ENCODE measurements at places on chromosomes 5 and 9. TPM values are rescaled to one million over a fixed set of nuclear protein-coding genes. Genes with fewer than 3 reads are reported as not detected.
A peak's percentile ranks its signal among the peaks of the same experiment; 100 is the strongest.

GRCh38 chr5:172939611-172940267 is 19.5 kb upstream of the RPL26L1 start:
- no peak for DNase-seq

The PDE8B gene
- 4.0 TPM for polyA plus RNA-seq

The MRRF gene
- 59.7 TPM for polyA plus RNA-seq

GRCh38 chr5:124139477-124139876 is 607.0 kb downstream of the ZNF608 start:
- no peak for DNase-seq

DNA sequence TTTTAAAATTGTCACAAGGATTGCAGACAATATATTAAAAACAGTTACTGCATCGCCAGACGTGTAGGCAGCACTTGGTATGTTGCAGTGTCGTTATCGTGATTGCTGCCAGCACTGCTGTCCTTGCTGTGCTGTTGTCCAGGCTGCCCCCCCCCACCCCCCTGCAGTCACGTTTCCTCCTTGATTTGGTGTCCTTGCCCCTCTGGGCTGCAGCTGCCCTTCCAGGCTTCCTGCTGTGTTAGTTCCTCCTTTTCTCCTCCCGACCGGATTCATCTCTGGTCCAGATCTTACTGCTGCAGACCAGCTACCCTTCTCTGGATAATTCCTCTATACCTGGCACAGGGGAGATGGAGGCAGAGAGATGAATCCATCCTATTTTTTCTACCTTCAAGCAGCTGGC is 298.9 kb downstream of the TRIM32 start:
- no peak for DNase-seq

DNA sequence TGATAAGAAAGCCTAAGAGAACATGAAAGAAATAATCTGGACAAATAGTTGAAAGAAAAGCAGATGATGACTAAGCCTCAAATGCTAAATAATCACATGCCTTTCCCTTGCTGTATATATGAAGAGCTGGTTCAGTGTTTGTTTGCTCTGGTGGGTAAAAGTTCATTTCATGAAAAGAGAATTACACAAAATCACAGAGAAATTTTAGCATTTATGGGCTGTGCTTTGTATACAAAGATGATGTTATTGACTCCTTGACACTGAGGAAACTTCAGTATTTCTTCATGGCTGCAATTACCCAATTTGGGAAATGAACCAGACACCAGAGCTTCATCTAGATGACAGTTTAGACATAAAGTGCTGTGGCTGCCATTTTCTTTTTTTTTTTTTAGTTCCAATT is 527.2 kb downstream of the NR2F1-AS1 start:
- no peak for DNase-seq

GRCh38 chr9:101242651-101243050 is 142.2 kb downstream of the BAAT start:
- DNase-seq, result no peak

DNA sequence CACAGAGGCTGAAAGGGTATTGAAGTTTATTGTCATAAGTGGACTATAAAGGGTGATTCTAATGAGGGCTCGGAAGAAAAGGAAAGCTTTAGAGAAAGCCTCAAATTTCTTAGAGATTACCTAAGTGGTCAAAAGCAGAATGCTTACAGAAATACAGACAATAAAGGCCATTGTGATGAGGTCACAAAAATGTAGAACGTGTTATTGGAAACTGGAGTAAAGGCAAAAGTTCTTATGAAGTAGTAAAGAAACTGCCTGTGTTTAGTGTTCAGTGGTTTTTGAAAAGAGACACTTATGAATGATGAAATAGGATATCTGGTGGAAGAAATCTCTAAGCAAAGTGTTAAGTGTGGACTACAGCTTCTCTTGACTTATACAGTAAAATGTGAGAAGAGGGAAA is 726.9 kb downstream of the DNAH5 start:
- no peak for DNase-seq

- DNase-seq, result no peak
Measured at GRCh38 chr9:95107001-95107749, 210.3 kb downstream of the FANCC start.

- DNase-seq, result peak; percentile 92
Measured at GRCh38 chr5:98771382-98772109, 1.9 kb upstream of the RGMB start.

DNA sequence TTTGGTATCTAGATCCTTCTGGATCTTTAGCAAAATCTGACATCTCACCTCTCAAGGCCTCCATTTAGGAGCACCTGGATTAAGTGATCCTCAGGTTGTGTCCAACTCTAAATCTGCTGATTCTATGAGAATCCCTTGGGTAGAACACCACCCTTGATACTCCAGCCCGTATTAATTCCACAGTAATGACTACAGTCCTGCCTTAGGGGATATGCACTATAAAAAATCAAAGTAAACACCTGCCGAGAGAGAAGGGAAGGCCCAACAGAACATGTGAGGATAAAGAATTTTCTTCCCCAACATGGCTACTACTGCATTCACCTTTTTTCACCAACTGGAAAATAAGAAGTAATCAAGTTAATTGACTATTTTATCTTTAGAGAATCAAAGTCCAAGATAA is 27.6 kb downstream of the DAP start:
- DNase-seq, result no peak

The IRGM gene
- polyA plus RNA-seq, result 0.09 TPM

DNA sequence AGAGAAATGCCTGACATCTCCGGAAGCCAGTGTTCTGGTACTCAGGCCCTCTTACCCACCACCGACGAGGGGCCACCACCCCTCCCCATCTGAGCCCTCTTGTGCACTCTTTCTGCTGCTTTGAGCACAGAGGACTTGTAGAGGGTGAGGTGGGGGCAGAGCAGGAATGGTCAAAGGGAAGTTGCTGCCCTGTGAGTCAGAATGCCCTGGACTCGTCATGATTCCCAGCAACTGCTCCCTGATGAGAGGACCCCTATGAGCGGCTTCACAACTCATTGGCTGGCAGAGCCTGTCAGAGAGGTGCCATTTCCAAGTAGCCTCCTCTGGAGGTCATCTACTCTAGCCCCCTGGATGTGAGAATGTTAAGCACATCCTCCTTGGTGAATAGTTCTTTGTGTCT is 845 bp downstream of the ECSCR start:
- DNase-seq, result no peak

The FBXL7 gene
- polyA plus RNA-seq, result 7.2 TPM

DNA sequence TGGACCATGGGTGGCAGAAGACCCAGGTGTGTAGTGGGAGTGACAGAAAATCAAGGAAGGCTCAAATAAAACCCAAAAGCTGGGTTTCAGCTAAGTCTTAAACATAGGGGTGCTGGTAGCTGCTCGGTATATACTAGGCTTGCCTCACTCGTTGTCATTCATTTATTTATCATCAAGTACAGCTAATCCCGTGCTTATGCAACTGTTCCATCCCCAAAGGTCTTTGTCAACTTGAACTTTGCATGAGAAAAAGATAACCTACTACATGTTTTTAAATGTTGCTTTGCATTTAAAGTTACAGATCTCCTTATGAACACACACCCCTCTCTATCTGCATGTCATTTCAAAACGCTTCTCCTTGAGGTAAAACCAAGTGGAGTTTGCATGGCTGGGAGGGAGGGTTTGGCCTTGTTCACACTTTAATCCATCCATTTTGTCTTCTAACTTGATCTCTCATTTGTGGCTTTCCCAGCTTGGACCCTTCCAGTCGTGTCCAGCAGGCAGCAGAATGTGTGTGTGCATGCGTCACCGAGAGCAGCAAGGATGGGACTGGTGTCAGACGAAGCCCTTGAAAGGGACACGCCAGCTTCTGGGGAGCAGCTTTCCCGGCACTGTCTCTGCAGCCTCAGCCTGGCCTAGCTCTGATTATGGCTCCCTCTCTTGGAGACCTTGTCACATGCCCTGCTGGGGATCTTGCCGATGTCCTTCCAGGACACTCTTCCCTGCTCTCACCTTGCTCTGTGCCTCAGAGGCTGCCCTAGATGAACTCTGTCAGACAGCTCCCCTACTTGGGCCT is 133.5 kb downstream of the GADD45G start:
- peak; percentile 34 for DNase-seq

DNA sequence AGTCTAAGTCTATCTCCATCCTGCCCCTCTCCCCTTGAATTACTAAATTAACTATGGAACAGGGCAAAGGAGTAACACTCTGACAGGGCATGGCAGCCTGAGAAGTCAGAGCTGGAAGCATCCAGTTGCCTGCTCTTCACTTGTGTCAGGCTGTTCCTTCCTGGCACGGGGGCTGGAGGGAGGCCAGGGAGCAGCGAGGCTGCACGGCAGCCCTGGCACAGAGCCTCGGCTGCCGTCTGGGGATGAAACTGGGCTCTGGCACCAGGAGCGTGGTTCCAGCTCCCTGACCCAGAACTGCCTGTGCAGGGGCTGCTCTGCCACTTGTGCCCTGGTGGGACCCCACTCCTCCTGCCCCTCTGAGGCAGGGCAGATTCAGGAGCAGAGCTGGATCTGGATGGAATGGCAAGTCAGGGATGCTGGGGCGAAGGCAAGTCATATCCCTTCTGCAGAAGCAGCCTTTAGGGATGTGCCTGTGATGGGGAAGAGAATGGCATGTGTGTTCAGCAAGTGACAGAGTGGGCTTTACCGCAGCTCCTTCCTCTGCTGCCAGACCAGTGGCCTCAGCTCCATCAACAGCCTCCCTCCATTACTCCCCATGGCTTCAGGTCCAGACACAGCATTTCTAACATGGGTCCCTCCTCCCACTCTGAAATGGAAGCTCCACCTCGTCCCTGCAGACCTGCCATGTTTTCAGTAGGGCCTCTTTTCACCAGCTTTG is 42.2 kb upstream of the PDE8B start:
- DNase-seq, result no peak

DNA sequence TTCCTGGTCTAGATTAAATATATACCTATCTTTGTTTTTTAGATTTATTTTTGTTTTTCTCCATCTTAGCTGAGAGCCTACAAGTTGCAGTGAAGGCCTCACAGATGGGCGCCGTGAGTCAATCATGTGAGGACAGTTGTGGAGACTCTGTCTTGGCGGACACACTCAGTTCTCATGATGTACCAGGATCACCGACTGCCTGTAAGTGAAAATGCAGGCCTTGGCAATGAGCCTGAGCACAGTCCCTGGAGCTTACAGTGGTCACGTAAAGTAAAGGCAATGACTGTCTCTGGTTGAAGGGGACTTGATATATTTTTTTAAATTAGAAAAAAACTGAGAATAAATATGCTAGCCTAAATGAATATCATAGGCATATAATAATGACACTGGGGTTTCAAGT is 271.9 kb downstream of the ARHGEF28 start:
- no peak for DNase-seq

- DNase-seq, result no peak
Measured at GRCh38 chr5:52360985-52361384, 426.7 kb upstream of the ITGA1 start.

DNA sequence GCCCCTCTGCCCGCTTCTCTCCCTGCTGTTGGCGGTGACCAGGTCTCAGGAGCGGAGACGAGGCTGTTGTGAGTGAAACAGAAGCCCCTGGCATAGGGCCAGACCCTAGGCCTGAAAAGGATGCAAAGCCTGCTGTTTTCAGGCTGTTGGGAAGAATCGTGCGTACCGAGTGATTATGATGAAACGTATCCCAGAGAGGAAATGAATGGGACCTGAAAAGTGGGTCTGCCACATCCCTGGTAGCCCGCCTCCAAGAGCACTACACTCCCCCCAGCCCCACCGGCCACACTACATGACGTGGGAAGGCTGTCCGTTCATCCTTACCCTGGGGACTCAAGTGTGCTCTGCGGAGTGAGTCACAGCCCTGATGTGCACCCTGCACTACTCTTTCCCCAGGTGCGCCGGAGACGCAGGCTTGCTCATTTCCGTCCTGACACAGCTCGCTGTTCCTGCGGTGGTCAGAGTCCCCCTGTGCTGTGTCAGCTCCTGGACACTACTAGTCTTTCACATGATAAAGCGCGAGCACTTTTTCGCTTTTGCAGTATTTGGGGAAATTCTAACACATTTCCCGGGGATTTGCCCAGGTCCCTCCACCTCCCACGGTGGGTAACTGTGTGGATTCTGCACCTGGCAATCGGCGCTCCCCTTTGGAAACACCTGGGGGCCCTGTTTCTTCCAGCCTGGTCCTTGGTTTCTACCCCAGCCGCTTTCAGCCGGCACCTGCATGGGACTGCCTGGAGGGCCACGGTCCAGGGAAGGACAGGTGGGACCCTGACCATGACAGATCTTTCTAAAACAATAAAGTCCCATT is 91.5 kb downstream of the ANKRD33B start:
- no peak for DNase-seq

The KIF3A gene
- polyA plus RNA-seq, result 9.1 TPM

The TNFAIP8 gene
- polyA plus RNA-seq, result 17.1 TPM

GRCh38 chr5:140567136-140567818 is 2.6 kb downstream of the SLC35A4 start:
- no peak for DNase-seq

The LRRTM2 gene
- polyA plus RNA-seq, result 2.6 TPM

- no peak for DNase-seq
Measured at GRCh38 chr9:133893191-133893994, 98.7 kb downstream of the VAV2 start.

GRCh38 chr9:3502560-3503398 is 23.0 kb downstream of the RFX3 start:
- no peak for DNase-seq

DNA sequence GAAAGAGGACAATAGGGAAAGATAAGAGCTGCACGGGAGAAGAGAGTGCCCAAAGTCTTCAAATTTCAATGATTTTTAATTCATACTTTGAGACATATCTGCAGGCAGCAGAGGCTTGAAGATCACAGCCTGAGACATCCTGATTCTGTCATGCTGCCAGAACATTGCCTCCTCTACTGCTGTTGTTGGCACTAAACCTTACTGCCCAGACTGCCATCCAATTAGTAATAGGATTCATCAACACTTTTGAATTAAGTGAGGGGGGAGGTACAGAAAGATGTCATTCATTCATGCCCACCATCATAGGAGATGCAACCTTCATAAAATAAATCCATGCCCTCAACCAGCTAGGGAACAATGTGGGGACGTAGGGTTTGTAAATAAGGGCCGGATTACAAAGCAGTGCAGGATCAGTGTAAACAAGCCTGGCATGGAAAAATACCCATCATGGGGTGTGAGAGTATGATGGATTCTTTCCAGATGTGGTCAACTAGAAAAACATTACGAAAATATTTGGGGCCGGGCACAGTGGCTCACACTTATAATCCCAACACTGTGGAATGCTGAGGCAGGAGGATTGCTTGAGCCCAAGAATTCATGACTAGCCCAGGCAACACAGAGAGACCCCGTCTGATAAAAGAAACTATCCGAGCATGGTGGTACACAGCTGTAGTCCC is 122.1 kb upstream of the DAPK1 start:
- DNase-seq, result no peak

The SGCD gene
- polyA plus RNA-seq, result 9.0 TPM
